Activated CD4-positive, alpha-beta T cell treated with anti-CD3 and anti-CD28 coated beads, Interleukin-2, amount 10 ng/mL, durations not matched to agents 7 days and 5 days (primary cell): ENCODE measurements at places on chromosomes 6 and 20. TPM values are rescaled to one million over a fixed set of nuclear protein-coding genes. Genes with fewer than 3 reads are reported as not detected.

- H3K27me3 ChIP-seq, result peaks cover 10% of the 10 kb centered on the region
- no peaks in the 10 kb centered on the region for H3K36me3 ChIP-seq
Measured at GRCh38 chr6:13184547-13184946, 143.8 kb downstream of the TBC1D7 start.

DNA sequence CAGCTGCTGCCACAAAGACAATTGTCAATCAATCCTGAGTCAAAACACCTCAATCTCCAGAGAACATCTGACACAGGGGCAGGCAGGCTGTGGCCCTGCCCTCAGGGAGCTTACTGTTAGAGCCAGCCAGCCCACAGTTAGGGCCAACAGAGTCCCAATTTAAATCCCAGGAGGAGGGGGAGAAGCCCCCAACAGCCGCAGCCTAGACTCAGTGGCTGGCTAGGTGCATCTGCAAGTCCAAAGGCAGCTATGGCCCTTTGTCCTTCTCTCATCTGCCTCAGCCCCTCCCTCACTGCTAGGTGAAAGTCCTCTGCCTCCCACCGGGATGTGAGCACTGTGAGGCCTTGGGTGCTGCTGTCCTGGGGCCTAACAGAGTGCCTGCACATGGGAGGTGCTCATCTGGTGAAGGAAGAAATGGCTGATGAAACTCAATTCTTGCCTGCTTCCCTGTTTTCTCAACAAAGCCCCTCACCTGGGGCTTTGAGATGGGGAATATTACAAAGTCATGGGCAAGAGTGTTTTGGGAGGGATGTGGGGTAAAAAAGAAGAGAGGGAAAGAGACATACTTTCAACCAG is 33.7 kb upstream of the VEGFA start:
- peaks cover 2% of the 10 kb centered on the region for H3K36me3 ChIP-seq
- H3K27me3 ChIP-seq, result no peaks in the 10 kb centered on the region
- DNase-seq, result no peak
- peaks cover 12% of the 10 kb centered on the region for H3K4me1 ChIP-seq
- H3K4me3 ChIP-seq, result no peak overlapping the region

DNA sequence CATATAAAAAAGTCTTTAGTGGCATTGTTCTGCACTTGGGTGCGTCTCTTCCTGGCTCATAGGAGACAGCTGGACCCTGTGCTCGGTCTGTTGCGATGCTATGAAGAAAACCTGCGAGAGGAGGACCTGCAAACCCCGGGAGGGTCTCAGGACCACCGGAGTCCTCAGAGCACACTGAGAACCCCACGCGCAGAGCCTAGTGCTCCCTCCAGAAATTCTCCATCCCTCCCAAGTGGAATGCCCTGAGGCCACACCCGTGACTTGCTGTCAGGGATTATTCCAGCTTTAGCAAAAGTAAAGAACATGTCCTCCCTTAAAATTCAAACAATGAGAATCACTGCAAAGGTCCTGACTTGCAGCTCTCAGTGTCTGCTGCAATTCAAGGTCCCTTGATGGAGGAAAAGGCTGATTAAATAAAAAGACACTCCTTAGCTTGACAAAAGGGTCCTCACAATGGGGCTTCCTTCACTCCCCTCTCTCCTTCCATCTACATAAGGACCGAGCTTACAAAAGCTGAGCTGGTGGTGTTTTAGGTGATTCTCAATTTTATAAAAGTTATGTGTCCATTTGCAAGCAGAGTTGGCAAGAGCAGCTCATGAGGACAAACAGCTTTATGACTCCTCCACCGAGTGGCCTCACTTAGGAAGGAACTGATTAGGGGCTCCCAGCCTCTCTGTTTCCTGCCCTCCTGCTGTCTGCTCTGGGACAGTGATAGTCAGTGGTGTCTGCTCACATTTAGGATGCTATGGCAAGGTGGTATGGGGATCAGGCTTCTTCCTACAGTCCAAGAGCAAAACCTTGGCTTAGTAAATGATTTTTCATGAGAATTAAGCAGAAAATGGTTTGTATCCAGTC is 97.0 kb downstream of the RAMACL start:
- DNase-seq, result no peak
- H3K4me3 ChIP-seq, result no peak overlapping the region
- H3K36me3 ChIP-seq, result peaks cover 29% of the 10 kb centered on the region
- no peaks in the 10 kb centered on the region for H3K27me3 ChIP-seq
- peaks cover 26% of the 10 kb centered on the region for H3K4me1 ChIP-seq

- no peak for DNase-seq
- no peak overlapping the region for H3K27ac ChIP-seq
- no peaks in the 10 kb centered on the region for H3K27me3 ChIP-seq
- H3K4me3 ChIP-seq, result no peak overlapping the region
- peaks cover 21% of the 10 kb centered on the region for H3K36me3 ChIP-seq
Measured at GRCh38 chr20:294602-295001, 2.8 kb upstream of the ZCCHC3 start.

GRCh38 chr6:40721271-40721952 is 134.2 kb upstream of the LRFN2 start:
- no peak overlapping the region for H3K4me3 ChIP-seq
- H3K27me3 ChIP-seq, result no peaks in the 10 kb centered on the region
- H3K36me3 ChIP-seq, result no peaks in the 10 kb centered on the region
- no peak for DNase-seq
- no peak overlapping the region for H3K27ac ChIP-seq

- H3K36me3 ChIP-seq, result no peaks in the 10 kb centered on the region
- H3K4me3 ChIP-seq, result no peak overlapping the region
- DNase-seq, result no peak
- H3K27ac ChIP-seq, result no peak overlapping the region
Measured at GRCh38 chr20:44319839-44320422, 8.9 kb upstream of the FITM2 start.

EYA4 gene
- not detected for total RNA-seq

CYP39A1 gene
- not detected for total RNA-seq
